T-cell (primary cell): ENCODE measurements at places on chromosomes 16 and 17. TPM values are rescaled to one million over a fixed set of nuclear protein-coding genes. Genes with fewer than 3 reads are reported as not detected.

DNA sequence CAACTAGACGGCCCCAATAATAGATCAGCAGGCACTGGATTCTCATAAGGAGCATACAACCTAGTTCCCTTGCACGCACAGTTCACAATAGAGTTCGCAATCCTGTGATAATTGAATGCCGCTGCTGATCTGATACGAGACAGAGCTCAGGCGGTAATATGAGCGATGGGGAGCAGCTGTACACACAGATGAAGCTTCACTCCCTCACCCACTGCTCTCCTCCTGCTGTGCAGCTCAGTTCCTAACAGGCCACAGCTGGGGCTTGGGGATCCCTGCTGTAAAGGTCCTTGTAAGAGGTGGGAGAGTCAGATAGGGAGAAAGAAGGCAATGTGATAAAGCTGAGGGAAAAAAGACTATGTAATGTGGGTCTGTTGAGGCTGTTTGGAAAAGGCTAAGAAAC is 577.5 kb downstream of the RBFOX1 start:
- no peak for DNase-seq

The KRT28 gene
- not detected for total RNA-seq

The PSMB10 gene
- total RNA-seq, result 165 TPM

The TERB1 gene
- total RNA-seq, result 0.12 TPM

The PDE6G gene
- 2.0 TPM for total RNA-seq

The SPAG5 gene
- 26.5 TPM for total RNA-seq
